ENCODE measurements at places on chromosomes 7 and 10.

- no peak for DNase-seq
These were observed 4.6 kb upstream of the ZNF22 start for GRCh38 chr10:44995914-44996669.

DNA sequence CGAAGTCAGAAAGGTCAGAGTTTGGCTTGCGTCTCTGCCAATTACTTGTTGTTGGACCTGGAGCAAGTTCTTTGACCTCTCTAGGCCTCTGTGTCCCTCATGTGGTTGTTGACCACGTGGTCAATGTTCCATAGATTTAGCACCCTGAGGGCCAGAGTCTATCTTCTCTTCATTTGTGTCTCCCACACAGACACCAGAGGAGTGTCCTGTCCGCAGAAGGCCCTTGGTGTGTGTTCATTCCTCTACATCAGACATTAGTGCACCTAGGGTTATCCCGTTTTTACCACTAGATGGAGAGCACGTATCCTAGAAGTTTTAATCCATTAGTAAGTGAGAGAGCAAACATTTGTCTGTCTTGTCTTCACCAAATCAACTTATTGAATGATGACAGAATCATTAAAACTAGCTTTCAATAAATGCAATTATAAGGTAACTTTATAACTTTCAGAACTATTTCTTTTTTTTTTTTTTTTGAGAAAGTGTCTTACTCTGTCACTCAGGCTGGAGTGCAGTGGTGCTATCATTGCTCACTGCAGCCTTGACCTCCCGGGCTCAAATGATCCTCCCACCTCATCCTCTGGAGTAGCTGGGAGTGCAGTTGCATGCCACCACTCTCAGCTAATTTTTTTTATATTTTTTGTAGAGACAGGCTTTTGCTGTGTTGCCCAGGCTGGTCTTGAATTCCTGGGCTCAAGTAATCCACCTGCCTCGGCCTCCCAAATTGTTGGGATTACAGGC, 122.5 kb upstream of the ANKRD1 start:
- DNase-seq = no peak

DNA sequence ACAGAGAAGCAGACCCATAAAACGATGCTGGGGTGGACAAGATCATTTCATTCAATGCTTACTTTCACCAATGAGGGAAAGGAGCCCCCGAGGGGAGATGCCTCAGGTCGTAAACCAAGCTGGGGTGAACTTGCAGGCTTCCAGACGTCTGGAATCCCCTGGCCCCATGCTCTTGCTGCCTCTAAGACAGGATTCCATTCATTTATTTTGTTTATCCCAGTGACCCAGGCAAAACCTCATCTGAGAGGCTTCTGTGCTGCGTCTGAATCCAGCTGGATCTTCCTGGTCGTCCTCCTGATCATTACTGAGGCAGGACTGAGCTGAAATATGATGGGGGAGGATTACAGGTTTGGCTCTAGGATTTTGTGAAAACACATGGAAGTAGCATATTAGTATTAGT, 182.9 kb downstream of the MYOF start:
- DNase-seq = no peak

DNA sequence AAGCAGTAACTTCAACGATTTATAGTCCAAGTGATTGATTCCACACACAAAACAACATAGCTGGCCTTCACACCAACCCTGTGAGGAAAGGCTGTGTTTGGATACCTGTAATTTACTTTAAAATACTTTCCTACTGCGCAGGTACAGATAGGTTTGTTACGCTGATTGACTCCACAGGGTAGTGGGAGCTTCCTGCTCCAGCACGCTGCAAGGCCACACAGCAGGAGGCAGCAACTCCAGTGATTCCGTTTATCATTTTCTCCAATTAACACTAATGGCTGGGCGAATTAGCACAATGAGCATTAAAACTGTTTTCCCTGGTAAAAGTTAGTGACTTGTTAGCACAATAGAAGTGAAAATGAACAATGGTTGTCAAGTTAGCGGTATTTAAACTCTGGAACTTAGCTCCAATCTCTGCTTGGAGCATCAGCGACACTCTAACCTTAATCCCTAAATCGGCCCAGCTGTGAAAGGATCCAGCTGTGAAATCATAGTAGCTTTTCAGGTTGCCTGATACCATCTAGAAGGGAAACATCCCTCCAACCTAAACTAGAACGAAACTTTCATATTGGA, 959 bp downstream of the DCLRE1C start:
- no peak for DNase-seq

GRCh38 chr7:147245274-147245673, 1128.7 kb downstream of the CNTNAP2 start:
- peak; percentile 15 for DNase-seq

DNA sequence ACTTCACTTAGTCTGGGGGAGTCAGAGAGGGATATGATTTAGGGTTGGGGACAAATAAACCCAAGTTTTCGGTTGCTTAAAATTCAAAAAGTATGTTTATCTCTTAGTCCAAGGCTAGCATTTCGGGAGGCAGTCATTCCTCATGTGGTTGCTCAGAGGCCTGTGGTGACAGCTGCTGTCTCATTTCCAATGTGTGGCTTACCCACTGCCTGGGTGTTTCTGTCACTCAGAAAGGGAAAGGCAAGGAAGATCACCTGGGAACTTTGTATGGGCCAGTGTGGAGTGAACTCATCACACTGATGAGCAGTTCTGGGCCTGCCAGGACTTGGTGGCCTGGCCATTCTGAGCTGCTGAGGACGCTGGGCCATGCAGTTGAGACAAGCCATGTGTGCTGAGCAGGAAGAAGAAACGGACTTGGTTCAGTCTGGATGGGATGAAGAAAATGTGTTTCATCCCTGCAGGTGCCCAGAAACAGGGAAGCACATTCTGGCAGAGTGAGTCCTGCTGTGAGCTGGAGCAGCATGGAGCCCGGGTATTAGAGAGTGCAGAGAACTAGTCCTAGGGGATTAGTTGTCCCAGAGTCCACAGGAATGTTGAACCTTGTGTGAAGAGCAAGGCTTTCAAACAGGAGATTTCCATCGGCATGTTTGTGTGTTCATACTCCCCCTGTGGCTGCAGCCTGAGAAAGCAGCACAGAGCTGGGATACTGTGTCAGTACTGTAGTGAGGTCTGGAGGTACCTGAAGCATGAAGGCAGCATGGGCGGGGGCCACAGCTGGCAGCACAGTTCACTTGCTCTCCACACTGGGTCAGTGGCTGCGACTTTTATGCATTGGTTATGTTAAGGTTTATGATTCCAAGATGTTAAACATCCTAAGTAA, 211.1 kb upstream of the IGFBP3 start:
- no peak for DNase-seq

- no peak for DNase-seq
These were observed 800 bp downstream of the MINDY3 start for GRCh38 chr10:15859509-15859905.

DNA sequence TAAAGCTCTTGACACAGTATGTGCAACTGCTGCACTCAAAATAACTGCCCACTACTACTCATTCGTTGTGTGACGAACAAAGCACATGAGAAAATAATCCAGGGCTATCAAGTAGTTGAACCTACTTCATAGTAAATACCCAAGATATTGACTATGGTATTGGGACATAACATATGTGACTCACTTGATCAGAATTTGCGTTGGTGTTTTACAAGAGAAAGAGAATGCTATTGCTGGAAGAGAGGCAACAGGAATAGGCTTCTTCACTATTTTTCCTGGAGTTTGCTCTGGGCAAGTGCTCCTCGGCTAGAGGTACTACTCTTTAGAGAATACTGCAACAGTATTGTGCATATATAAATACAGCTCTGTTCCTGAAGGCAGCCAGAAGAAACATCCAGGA, 2.5 kb downstream of the DGKB start:
- no peak for DNase-seq

GRCh38 chr7:51732951-51733350, 416.3 kb upstream of the COBL start:
- no peak for DNase-seq

DNA sequence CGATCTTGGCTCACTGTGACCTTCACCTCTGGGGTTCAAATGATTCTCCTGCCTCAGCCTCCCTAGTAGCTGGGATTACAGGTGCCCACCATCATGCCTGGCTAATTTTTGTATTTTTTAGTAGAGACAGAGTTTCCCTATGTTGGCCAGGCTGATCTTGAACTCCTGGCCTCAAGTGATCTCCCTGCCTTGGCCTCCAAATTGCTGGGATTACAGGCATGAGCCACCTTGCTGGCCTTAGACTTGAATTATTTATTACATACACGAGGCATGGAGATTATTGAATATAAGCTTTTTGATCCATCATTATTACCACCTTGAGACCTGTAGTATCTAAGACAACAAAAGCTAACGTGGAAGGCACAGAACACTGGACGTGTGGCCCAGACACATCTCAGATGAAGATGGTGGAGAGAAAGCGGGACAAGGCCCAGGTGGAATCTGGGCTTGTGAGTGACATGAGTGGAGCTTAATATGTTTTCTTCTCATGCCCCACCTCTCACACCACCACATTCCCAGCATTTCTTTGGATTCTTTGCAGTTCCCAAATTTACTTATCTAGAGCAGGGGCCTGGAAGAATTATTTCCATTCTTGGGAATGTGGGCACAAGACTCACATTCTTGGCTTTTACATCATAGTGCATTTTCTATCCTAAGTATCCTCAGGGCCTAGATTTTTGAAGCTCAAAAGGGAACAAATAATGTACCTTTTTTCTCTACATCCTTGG, 76.6 kb downstream of the SUGCT start:
- no peak for DNase-seq
